ENCODE measurements at places on chromosomes 1 and 21.
A peak's percentile ranks its signal among the peaks of the same experiment; 100 is the strongest.

- no peak for DNase-seq
Observed at GRCh38 chr1:26991310-26992116, 2.0 kb upstream of the TRNP1 start.

DNA sequence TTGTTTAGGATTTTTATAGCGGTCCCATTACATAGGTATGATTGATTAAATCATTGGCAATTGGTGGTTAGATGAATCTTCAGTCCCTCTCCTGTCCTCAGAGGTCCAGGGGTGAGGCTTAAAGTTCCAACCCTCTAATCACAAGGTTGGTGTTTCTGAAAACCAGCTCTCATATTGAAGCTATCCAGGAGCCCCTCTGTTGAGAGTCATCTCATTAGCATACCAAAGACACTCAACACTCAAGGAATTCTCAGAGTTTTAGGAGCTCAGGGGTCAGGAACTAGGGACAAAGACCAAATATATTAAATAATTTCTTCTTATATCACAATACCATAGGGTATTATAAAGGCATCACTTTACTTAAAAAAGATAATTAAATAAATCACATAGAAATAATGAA lies 23.3 kb downstream of the FCRL2 start:
- DNase-seq: no peak

DNA sequence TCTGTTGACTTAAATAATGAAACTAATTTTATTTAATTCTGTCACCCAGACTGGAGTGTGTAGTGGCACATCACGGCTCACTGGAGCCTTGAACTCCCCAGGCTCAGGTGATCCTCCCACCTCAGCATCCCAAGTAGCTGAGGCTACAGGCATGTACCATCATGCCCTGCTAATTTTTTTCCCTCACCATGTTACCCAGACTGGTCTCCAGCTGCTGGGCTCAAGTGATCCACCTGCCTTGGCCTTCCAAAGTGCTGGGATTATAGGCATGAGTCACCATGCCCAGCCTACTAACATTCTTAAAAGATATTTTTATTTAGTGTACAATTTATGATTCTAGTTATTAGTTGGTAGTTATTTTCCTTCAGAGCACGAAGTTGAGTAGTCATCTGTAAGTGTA lies 49.5 kb downstream of the NRDC start:
- no peak for DNase-seq

DNA sequence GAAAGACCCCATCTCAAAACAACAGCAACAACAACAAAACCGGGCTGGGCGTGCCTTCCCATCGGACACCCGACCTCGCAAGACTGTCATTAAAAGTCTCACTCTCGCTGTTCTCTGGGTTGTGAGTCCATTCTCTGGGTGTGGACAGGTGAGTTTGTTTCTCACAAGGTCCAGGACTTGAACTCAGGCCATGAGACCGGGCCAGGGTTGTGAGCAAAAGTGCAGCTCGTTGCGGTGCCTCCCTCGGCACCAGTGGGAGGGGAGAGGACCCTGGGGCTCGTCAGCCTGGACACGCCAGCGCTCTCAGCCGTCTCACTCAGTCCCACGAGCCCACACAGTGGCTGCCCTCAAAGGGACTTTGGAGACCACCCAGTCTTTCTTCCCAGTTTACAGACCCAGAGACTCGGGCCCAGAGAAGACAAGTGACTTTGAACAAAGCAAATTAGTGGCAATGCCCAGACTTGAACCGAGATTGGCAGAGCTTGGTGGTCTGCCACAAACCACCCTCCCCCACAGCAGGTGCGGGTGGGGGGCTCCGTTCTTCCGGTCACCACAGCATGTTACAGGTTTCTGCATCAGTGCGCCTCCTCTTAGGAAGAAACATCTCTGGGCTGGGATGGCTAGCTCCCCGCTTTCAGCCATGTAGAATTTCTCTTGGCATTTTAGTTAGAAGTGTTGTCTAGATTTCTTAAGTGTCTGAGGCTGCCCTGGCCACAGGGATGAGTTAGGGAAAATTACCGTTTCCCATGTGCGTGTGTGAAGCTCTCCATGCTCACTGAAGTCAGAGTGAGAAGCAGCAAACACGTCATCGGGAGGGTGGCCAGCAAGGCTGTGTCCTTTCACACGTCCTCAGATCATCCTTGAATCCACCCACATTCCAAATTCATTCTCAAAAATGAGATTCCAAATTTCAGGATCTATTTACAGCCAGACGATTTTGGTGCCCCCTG lies 28.3 kb downstream of the LRRC3 start:
- no peak for DNase-seq

- DNase-seq: no peak
Observed at GRCh38 chr1:88141499-88142074, 542.5 kb upstream of the PKN2 start.

DNA sequence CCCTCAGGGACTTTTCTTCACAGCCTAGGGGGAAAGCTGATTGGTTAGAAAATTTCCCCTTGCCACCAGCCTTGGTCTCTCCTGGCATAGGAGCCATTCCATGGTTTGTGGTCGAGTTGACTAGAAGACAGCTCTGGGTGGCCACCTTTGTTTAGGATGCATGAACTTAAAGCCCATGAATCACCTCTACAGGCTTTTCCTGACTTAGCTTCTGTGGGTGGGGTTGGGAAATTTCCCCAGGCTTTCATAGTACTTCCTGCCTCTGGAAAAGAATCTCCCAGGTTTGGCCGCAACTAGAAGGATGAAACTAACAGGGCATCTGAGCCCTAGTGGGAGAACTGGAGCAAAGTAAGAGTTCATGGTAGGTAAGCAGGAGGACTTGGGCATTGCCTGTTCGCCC lies 72.6 kb downstream of the SNRPE start:
- no peak for DNase-seq

- DNase-seq: peak; percentile 78
Observed at GRCh38 chr1:207404849-207405525, 49.1 kb upstream of the CR2 start.

GRCh38 chr21:15164678-15165303 lies 100.0 kb upstream of the NRIP1 start:
- no peak for DNase-seq

- no peak for DNase-seq
Observed at GRCh38 chr1:53484705-53485477, 25.7 kb downstream of the DMRTB1 start.

GRCh38 chr1:65027666-65028358 lies 61.5 kb upstream of the JAK1 start:
- DNase-seq: no peak

- no peak for DNase-seq
Observed at GRCh38 chr1:172143384-172144055, 277.0 kb upstream of the C1orf105 start.

DNA sequence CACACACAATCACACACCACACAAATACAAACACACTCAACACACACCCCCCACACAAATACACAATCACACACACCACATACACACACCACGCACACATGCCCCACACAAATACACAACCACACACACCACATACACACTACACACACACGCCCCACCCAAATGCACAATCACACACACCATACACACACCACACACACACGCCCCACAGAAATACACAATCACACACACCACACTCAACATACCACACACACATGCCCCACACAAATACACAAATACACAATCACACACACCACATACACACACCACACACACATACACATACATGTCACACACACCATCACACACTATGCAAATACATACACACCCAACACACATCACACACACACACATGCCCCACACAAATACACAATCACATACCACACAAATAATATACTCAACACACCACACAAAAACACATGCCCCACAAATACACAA lies 50.2 kb downstream of the PRDM15 start:
- DNase-seq: no peak
